ENCODE measurements at places on chromosomes 1 and 21. TPM values are rescaled to one million over a fixed set of nuclear protein-coding genes. Genes with fewer than 3 reads are reported as not detected.

LCE1A gene
- not detected for total RNA-seq

FGGY gene
- total RNA-seq, result 31.0 TPM

AMPD1 gene
- not detected for total RNA-seq

C8B gene
- total RNA-seq, result not detected

AADACL4 gene
- total RNA-seq, result not detected

UTS2 gene
- not detected for total RNA-seq

ZNF692 gene
- 15.3 TPM for total RNA-seq

CRNN gene
- not detected for total RNA-seq

GNAT2 gene
- total RNA-seq, result 0.17 TPM

APCS gene
- not detected for total RNA-seq

MPL gene
- not detected for total RNA-seq

CD55 gene
- total RNA-seq, result 33.7 TPM

SLC6A9 gene
- 7.4 TPM for total RNA-seq

KMO gene
- 0.17 TPM for total RNA-seq

All from smooth muscle cell of trachea (primary cell).